ENCODE measurements at places on chromosomes 16 and 17.

DNA sequence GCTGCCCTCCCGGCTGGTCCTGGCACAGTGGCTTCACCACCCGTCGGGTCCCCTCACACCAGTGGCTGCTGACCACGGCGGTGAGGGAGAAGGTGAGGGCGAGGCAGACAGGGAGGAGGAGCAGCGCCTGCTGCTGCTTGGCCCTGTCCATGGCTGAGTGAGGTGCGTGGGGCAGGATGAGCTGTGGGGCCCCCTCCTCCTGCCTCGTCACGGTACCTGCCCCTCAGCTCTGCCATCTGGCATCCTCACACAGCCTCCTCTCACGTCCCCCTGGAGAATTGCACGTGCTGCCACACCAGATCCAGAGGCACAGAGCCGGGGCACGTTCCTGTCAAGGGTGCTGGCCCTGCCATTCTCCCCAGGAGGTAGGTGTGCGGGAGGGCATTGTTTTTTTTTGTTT, at the start of gene GSG1L2:
Gene GSG1L2 (minus strand): TSS at position 159 of the 400 bp plus-strand sequence. CDS start 8 bp downstream, at position 151.
- DNase-seq, result no peak

- DNase-seq, result no peak
Observed at GRCh38 chr16:87551487-87551886, 50.8 kb upstream of the JPH3 start.

DNA sequence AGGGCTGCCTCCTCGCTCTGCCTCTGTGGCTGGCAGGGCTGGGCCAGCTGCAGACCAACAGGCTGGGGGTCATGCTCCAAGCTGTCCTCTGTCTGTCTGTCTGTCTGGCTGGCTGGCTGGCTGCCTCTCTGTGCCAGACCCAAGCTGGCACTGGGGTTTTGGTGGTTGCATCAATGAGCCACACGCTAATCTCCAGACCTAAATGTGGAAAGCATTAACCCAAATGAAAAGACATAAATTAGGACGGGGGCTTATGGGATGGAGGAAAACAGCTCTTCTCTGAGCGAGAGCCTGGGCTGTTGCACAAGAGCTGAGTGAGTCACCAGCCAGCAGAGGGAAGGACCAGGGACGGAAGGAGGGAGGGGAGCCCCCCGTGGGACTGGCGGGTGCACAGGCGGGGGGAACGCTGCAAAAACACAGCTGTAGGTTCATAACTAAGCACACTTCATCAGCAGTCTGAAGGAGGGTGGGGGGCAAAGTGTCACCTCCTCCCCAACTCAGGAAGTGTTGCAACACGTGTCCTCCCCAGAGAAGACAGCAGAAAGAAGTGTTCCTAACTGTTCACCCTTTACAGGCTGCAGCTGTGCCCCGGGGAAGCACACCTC, 83.4 kb downstream of the GAS7 start:
- DNase-seq, result peak; percentile 9

GRCh38 chr16:29141586-29142324, 156.9 kb downstream of the LAT start:
- DNase-seq, result no peak

- DNase-seq, result peak; percentile 44
Observed at GRCh38 chr16:11258553-11259492, 2.8 kb upstream of the SOCS1 start.

- DNase-seq, result peak; percentile 89
Observed at GRCh38 chr16:25106567-25107465, 4.7 kb upstream of the LCMT1 start.

- DNase-seq, result no peak
Observed at GRCh38 chr16:12805066-12805465, 1.4 kb upstream of the CPPED1 start.

DNA sequence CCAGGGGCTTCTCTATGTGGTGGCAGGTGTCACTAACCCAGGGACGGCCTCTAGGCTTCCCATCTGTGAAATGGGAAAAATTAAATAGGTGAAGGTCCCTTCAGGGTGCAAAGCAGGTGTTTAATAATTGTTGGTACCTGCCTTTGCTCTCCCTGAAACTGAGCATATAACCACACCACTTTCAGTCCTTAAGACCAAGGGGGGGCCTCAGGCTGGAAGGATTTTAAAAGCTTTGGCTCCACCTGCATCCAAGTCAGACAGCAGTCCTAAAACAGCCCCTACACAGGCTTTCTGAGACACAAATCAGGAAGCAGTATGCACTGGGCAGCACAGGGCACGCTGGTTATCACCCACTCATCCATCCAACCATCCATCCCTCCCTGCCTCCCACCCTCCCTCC, 55.0 kb downstream of the TK2 start:
- no peak for DNase-seq

DNA sequence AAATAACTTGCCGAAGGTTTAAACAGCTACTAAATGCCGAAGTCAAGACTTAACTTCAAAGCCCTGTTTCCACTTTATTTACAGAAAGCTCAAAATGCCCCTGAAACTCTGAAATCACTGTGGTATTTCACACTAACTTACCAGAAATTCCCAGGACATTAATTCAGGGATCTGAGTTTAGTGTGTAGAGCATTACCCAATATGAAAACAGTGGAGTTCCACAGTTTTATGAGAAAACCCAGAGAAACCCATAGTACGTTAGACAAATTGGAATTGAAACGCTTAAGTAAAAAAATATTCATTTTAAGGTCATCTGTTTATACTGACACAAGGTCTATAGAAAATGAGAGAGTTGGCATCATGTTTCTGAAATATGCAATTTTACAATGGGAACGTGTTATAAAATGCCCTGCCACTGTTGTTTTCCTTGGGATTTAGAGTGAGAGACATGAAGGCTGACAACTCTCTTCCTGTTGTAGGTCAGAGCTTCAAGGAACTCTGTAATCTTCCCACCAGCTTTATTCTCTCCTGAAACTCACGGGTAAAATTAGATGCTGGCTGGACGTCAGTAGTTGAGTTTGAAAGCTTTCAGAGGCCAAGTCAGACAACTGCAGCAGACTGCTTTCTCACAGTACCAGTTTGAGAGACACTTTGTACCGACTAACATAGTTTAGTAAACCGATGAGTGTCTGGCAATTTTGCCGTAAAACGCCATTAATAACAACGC, 139.4 kb upstream of the TBX2 start:
- no peak for DNase-seq

DNA sequence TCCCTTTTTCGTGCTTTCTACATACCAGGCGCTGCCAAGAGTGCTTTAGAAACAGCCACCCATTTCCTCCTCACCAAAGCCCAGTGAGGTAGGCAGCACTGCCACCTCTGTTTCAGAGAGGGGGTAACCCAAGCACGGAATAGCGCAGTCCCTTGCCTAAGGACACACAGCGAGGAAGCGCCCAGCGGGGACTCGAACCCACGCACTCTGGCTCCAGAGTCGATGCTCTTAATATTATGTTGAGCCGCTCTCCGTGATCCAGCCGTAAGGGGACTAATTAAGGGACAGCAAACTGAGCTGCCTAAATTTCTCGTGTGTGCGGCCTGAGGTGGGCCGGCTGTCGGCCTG, 497 bp downstream of the CES1 start:
- DNase-seq, result no peak

GRCh38 chr17:1171953-1172352, 7.8 kb downstream of the ABR start:
- no peak for DNase-seq

GRCh38 chr17:65809366-65809765, 247.9 kb upstream of the AXIN2 start:
- no peak for DNase-seq

DNA sequence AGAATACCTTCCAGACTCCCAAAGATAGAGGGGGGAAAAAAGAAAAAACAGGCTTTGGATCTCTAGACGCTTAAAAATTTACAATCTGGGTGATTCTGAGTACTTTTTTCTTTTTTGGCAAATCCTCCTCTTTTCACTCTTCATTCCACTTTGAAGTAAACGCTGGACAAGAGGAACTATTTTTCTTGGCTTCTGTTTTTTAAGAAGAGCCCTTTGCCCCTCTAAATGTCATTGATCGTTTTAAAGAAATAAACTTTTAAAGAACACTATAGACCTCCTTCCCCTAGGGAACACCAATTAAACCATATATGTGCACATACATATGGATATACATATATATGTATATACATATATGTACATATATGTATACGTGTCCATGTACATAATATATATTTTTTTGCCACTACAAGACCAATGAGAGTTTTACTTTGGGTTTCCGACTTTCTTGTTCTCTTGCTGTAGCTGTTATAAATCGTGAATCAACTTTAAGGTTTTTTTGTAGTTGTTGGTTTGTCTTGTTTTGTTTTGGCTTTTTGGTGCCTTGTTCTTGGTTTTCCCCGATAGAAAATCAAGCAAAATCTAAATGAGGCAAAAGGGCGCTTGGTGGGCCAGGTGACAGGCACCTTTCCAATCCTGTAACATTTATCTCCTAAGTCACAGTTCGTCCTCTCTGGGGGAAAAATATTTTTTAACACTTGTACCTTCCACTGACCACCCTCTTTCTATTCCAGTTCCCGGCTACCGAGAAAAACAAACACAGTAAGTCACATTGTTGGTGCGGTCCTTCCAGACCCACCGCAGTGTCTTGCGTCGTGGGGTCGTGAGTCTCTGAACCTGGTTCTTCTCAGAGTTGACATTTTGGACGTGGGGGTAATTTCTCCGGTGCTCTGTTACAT, 4.4 kb downstream of the FOXF1 start:
- DNase-seq, result no peak

DNA sequence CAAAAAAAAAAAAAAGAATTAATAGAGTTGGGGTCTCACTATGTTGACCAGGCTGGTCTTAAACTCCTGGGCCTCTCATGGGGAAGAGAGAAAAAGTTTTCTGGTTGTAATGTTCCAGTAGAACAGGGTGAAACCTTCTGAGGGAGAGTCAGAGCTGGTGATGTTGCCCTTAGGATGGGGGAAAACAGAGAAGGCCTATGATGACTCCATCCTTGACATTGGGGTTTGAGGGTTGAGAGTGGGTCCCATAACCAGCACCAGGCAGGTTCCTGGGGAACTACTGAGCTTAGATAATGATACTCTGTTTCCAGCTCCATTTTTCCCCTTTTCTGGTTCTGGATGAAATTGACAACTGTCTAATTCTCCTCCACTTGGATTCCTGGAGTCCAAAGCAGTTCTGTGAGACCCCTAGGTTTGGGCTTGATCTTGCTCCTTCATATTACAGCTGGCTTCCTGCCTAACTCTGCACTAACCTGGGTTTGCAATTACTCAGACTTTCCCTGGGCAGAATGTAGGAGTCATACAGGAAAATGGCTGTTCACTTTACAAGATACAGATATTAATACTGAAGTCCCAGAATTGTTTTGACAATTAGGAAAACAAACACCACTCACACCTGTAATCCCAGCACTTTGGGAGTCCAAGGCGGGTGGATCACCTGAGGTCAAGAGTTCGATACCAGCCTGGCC, 62.8 kb upstream of the B4GALNT2 start:
- no peak for DNase-seq

DNA sequence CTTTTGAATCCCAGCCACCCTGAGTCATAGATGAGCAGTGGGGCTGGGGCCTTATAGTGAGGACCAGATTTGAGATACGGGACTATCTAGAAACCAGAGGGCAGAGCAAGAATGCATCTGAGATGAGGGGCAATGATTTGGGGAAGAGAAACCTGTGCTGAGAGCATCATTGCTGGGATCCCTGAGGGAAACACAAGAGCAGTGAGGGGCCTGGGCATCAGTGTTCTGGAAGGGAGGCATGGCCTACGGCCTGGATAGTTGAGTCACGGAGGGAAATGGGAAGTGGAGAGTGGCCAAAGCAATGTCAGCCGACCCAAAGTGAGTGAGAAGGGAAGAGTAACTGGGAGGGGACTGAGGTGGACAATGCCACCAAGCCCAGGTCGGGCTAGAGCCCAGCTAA, 5.2 kb downstream of the CAMTA2 start:
- no peak for DNase-seq

DNA sequence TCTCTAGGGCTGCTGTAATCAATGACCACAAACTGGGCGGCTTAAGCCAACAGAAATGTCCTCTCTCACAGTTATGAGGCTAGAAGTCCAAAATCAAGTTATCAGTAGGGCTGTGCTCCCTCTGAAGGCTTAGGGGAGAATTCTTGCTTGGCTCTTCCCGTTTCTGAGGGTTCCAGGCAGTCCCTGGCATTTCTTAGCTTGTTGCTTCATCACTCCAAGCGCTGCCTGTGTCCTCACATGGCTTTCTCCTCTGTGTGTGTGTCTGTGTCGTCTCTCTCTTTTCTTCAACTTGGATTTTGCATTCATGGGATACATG, 13.7 kb upstream of the CDC42EP4 start:
- no peak for DNase-seq

GRCh38 chr16:12027558-12028287, 51.2 kb downstream of the SNX29 start:
- no peak for DNase-seq
